Stimulated activated CD8-positive, alpha-beta memory T cell treated with anti-CD3 and anti-CD28 coated beads, Interleukin-4, amount 100 ng/mL, for 4 hours (primary cell): ENCODE measurements at places on chromosomes 1 and 21.

DNA sequence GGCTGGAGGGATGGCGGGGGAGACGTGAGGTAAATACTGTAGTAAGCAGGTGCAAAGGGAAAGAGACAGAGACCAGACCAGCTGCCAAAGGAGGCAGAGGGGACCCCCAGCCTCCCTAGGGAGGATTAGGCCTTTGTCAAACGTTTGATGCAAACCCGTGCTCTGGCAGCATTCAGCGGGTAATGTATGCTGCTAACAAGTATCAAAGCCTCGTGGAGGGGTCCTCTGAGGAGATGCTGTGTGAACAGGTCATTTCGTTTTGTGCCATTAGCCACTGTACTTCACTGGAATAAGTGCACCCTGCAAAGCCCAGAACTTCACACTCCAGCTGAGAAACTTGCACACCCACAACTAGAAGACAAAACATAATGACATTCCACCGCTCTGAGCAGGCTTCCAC is 644.5 kb downstream of the NPHP4 start:
- no peak for DNase-seq

GRCh38 chr21:45027241-45028196 is 46.9 kb upstream of the ADARB1 start:
- DNase-seq = no peak

DNA sequence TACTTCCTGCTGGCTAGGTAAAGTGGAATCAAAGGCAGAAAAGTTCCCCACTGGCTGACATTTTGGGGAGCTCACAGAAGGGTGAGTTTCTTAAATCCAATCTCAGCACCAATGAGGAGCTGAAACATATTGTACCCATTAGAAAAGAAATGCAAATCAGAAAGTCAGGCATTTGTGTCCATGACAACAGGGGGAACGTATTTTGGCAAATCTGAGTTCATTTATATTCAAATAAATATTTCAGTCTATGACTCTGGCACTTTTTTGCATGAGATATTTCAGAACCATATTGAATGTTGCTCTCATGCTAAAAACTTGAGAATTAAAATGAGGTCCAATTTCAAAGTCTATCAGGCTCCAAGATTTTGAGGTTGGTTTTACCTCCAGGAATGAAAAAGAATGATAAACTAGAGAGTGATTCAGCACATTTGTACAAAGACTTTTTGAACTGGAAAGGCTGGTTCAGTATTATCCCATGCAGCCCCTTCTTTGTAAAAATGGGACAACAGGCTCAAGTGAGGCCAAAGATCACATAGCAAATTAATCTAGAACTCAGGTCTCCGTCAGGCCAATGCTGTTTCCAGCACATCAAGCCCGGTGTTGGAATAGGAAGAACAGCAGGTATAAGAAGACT is 202.2 kb downstream of the RRAGC start:
- no peak for DNase-seq

DNA sequence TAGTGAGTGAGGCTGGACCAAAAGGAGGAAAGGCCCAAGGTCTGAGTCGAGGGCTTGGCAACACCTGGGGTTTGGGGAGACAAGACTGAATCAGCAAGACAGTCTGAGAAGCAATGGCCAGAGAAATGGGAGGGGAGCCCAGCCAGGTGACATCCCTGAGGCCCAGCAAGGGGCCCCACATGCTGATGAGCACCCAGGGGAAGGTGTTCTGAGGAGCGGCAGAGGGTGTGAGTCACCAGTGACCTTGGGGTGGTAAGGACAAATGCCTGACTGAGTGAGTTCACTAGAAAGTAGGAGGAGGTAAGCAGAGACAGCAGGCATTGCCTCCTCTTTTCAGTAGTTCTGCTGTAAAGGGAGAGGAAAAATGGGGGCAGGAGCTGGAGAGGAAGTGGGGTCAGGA is 192.4 kb upstream of the GALNT2 start:
- DNase-seq = no peak

GRCh38 chr1:202615501-202616354 is 94.5 kb downstream of the SYT2 start:
- no peak for DNase-seq

GRCh38 chr21:42162831-42163510 is 56.0 kb upstream of the ABCG1 start:
- DNase-seq = no peak

DNA sequence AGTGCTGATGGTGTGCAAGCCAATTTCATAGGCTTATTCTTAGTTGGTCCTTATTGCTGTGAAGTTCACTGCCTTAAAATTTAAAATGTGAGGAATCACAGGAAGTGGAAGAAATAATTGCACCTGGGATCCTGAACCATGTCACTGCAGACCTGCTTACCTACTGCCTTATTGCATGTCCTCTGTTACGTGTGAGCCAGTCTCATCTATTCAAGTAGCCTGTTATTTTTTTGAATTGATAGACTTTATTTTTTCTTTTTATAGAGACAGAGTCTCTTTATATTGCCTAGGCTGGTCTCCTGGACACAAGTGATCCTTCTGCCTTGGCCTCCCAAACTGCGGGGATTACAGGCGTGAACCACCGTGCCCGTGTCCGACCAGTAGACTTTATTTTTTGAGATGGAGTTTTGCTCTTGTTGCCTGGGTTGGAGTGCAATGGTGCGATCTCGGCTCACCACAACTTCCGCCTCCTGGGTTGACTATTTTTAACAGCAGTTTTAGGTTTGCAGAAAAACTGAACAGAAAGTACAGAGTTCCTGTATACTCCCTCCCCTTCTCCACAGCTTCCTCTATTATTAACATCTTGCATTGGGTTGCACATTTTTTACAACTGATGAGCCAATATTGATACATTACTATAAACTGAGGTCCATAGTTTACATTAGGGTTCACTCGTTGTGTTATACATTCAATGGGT is 14.0 kb upstream of the DISC1 start:
- peak; percentile 33 for DNase-seq

DNA sequence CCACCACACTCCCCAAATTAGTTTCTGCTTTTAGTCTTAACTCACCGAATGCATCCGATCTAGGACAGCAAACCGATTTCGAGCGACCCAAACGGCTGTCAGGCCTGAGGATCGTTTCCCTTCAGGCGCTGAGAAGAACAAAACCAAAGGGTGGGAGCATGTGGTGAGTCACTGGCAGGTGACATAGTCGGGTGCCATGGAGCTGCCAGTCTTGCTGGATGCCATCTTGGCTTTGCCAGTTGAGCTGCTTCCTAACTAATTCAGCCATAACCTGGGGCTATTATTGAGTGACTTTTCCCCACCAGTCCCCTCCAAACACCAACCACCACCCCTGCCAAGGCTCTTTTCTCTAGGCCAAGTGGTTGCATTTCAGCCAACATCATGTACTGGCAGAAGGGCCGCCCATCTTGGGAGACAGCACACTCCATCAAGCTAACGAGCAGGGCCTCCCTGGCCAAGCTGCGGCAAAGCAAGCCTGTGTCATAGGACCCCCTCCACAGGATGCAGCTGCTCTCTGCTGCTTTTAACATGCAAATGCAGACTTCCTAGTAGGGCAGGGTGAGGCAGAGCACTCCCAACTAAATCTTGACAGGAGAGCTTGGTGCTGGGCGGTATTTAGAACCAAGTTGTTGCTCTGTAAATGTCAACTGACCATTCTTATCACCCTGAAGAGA is 22.3 kb upstream of the PEX19 start:
- no peak for DNase-seq

- DNase-seq = no peak
Observed at GRCh38 chr1:9505143-9505542, 34.1 kb upstream of the SLC25A33 start.

GRCh38 chr1:180168786-180169639 is 14.3 kb downstream of the QSOX1 start:
- no peak for DNase-seq

GRCh38 chr1:16249596-16250241 is 12.7 kb upstream of the CPLANE2 start:
- DNase-seq = no peak

DNA sequence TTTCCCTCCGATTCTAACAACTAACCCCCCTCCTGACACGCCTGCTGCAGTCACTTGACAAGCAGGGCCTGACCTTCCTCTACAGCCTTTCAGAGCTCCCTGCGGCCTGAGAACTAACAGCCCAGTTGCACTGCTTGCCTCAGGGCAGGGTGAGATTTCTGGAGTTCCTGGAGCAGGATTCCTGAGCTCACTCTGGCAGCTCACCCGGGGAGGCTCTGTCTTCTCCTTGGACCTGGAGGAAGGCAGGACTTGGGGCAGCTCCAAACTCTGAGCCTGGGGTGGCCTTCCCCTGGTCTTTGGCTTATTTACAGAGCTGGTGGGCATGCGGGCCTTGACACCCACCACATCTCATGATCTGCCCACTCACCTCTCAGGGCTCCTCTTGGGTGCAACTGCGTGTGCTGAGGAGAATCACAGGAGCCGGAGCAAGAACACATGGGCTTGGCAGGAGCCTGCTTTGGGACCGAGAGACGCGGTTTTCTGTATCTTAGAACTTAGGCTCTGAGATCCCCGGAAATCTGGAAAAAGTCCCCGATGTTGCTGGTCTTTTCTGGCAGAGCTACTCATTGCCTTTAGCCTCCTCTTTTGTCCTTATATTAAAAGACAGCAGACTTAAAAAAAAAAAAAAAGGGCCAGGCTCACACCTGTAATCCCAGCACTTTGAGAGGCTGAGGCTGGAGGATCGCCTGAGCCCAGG is 13.1 kb upstream of the SLC25A34 start:
- DNase-seq = no peak

DNA sequence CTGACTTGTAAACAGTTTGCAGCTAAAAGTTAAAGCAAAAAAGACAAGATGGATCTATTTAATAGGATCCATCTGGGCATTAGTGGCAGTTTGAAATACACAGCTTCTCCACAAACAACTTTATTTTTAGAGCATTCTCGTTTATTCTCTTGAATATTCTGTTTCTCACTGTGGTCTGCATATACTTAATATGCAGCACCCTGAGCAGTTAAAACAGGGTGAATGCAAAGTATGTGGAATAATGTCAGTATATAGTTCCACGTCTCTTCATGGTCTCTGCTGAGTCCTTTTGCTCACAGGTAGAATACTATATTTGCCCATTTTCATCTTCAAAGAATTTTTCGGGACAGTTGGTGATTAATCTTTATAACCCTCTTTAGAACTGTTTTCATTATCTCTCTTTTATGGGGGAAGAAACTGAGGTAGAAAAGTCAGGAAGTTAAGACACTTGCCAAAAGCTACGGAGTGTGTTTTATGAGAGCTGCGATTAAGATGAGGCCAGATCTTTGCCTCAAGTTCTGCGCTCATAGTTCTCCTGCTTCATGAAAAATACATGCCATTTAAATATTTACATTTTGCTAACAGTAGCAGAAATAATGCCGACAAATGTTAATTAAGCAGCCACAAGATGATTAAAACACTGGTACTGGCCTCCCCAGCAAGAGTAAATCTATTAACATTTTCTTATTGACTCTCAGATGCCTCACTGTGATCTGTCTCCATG is 115.6 kb downstream of the PTBP2 start:
- DNase-seq = no peak

GRCh38 chr1:203985044-203985443 is 87.9 kb upstream of the SOX13 start:
- no peak for DNase-seq

DNA sequence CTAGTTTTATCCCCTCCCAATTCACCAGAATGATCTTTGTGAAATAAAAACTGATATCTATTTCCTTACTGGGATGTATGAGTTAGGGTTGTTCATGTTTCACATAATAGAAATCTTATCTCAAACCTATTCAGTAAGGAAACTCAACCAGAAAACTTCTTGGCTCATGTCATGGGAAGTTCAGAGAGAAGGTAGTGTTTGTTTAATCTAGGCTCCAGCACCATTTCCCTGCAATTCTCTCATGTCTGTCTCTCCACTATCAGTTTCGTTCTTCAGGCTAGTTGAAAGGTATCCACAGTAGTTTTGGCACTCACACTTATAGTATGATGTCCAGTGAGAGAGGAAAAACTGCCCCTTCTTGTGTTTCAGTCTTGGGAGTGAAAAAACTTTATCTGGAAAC is 34.6 kb upstream of the UHMK1 start:
- no peak for DNase-seq

- no peak for DNase-seq
Observed at GRCh38 chr1:184482136-184482535, 95.3 kb downstream of the C1orf21 start.

GRCh38 chr1:155130272-155131006 is 2.8 kb downstream of the EFNA1 start:
- no peak for DNase-seq

DNA sequence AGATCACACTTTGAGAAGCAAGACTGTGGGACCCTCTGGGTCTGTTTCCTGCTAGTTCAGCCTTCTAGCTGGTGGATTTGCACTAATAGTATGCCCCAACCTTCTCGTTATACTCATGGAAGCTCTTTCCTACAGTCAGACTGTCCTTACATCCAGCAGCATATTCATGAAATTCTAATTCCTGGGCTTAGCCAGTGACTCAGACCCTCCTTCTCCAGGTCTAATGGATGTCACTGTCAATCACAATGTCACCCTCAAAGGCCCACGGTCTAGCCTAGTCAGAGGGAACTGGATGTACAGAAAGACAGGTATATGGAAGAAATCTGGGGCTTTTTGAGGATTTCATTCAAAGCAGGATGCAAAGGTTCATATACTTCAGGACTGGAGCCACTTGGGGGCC is 72.4 kb downstream of the KCNJ15 start:
- DNase-seq = no peak

DNA sequence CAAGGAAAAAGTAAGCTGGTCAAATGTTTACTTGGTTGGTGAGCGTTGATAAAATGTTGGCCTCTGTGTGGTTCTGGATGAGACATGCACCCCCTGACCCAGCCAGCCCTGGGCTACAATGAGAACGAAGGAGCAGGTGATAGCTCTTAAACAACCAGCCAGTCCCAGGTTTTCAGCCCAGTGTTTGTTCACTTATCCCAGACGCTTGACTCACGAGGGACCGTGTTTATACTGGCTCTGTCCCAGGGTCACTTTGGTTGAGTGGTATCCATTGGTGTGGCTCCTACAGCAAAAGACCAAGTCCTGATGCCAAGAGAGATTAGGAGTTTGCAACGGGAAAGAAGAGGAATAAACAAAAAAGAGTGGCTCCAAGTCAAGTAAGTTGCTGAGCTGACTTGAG is 86.9 kb downstream of the KCNJ15 start:
- no peak for DNase-seq

DNA sequence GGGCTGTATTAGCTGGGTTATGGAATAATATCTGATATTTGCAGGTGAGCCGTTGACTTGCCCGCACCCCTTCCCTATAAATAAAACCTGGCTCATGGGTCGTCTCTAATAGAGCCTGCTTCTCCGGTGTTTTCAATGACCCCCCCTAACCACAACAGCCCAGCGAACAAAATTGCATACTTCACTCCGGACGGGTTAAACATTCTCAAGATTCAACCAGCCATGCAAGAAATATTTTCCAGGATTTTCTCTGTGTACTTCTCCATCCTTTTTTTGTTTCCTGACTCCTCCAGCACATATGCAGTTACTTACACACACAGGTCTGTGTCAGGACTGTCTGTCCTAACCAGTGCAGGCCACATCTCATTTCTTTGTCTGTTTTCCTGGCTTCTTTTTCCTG is 267.7 kb downstream of the ZNF648 start:
- DNase-seq = no peak

- no peak for DNase-seq
Observed at GRCh38 chr1:225882694-225883615, 775 bp upstream of the TMEM63A start.

- DNase-seq = no peak
Observed at GRCh38 chr1:172497230-172497629, 35.7 kb upstream of the SUCO start.

GRCh38 chr1:209008586-209008985 is 574.9 kb upstream of the CAMK1G start:
- no peak for DNase-seq

- no peak for DNase-seq
Observed at GRCh38 chr1:179818260-179818659, 59.3 kb downstream of the TOR1AIP2 start.

- no peak for DNase-seq
Observed at GRCh38 chr1:39995973-39996393, 41.0 kb downstream of the MFSD2A start.
